ENCODE measurements at places on chromosomes 7 and 10. TPM values are rescaled to one million over a fixed set of nuclear protein-coding genes. Genes with fewer than 3 reads are reported as not detected.

Gene PTPN20
- total RNA-seq: 4.3 TPM

Gene CABCOCO1
- 0.30 TPM for total RNA-seq

Gene PTPRN2
- total RNA-seq: 0.96 TPM

Gene NFKB2
- 69.1 TPM for total RNA-seq

Gene POLR2J2
- total RNA-seq: 0.27 TPM

Gene NCOA4
- 110 TPM for total RNA-seq

Gene CACNA2D1
- 6.9 TPM for total RNA-seq

Gene OR6B1
- total RNA-seq: not detected

Gene H2BK1
- total RNA-seq: not detected
